ENCODE measurements at places on chromosomes 3 and 15. TPM values are rescaled to one million over a fixed set of nuclear protein-coding genes. Genes with fewer than 3 reads are reported as not detected.
A peak's percentile ranks its signal among the peaks of the same experiment; 100 is the strongest.

GRCh38 chr3:197007953-197008352, 21.7 kb downstream of the MELTF start:
- H3K4me1 ChIP-seq = peaks cover 6% of the 10 kb centered on the region
- DNase-seq = no peak
- no peaks in the 10 kb centered on the region for H3K27me3 ChIP-seq
- no peak overlapping the region for H3K27ac ChIP-seq

DNA sequence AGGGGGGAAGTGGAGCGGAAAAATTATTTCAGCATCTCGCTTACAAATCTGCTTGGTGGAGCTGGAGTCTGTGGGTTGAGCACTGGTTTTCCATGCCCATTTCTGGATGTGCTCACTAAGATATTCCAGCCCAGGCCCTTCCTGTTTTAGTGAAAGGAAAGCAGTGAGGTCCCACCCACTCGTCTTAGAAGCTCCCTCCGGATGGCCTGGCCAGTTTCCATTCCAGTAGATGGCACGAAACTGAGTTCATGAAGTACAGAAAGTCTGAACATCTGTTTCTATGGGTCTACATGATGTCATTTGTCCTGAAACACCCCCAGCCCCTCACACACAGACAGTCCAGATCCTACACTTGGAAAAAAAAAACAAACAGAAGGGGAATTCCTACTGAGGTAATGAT, 31.9 kb upstream of the THSD4 start:
- no peak overlapping the region for H3K4me3 ChIP-seq
- no peaks in the 10 kb centered on the region for H3K36me3 ChIP-seq
- H3K4me1 ChIP-seq = no peaks in the 10 kb centered on the region
- DNase-seq = no peak

DNA sequence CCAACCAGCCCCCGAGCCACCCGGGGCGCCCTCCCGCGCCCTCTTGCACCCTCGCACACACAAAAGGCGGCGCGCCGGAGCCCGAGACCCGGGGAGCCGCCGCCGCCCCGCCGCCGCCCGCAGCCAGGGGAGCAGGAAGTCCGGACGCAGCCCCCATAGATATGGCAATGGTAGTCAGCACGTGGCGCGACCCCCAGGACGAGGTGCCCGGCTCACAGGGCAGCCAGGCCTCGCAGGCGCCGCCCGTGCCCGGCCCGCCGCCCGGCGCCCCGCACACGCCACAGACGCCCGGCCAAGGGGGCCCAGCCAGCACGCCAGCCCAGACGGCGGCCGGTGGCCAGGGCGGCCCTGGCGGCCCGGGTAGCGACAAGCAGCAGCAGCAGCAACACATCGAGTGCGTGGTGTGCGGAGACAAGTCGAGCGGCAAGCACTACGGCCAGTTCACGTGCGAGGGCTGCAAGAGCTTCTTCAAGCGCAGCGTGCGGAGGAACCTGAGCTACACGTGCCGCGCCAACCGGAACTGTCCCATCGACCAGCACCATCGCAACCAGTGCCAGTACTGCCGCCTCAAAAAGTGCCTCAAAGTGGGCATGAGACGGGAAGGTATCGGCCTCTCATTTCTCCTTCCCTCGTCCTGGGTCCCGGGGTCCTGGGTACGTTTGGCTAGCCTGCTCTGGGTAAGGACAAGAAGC, 1.6 kb downstream of the NR2F2 start:
- peaks cover 3% of the 10 kb centered on the region for H3K36me3 ChIP-seq
- DNase-seq = no peak
- no peak overlapping the region for H3K27ac ChIP-seq
- peak overlapping the region; percentile 35 for H3K4me3 ChIP-seq
- H3K27me3 ChIP-seq = peaks cover 81% of the 10 kb centered on the region
- peaks cover 14% of the 10 kb centered on the region for H3K4me1 ChIP-seq

- no peak overlapping the region for H3K4me3 ChIP-seq
- no peak for DNase-seq
- no peaks in the 10 kb centered on the region for H3K36me3 ChIP-seq
Measured at GRCh38 chr3:143155756-143156155, 36.2 kb downstream of the CHST2 start.

GRCh38 chr3:32120471-32120870, 14.1 kb downstream of the GPD1L start:
- DNase-seq = no peak
- peaks cover 29% of the 10 kb centered on the region for H3K4me1 ChIP-seq
- H3K27me3 ChIP-seq = no peaks in the 10 kb centered on the region
- no peak overlapping the region for H3K27ac ChIP-seq
- H3K4me3 ChIP-seq = no peak overlapping the region

GRCh38 chr3:183261151-183261724, 8.2 kb downstream of the B3GNT5 start:
- peaks cover 2% of the 10 kb centered on the region for H3K27me3 ChIP-seq
- no peak for DNase-seq
- H3K4me3 ChIP-seq = no peak overlapping the region
- no peak overlapping the region for H3K27ac ChIP-seq
- H3K36me3 ChIP-seq = peaks cover 35% of the 10 kb centered on the region

GRCh38 chr15:94620632-94621031, 389.3 kb downstream of the MCTP2 start:
- DNase-seq = no peak
- no peak overlapping the region for H3K27ac ChIP-seq
- H3K27me3 ChIP-seq = peaks cover 11% of the 10 kb centered on the region
- H3K4me1 ChIP-seq = no peaks in the 10 kb centered on the region

DNA sequence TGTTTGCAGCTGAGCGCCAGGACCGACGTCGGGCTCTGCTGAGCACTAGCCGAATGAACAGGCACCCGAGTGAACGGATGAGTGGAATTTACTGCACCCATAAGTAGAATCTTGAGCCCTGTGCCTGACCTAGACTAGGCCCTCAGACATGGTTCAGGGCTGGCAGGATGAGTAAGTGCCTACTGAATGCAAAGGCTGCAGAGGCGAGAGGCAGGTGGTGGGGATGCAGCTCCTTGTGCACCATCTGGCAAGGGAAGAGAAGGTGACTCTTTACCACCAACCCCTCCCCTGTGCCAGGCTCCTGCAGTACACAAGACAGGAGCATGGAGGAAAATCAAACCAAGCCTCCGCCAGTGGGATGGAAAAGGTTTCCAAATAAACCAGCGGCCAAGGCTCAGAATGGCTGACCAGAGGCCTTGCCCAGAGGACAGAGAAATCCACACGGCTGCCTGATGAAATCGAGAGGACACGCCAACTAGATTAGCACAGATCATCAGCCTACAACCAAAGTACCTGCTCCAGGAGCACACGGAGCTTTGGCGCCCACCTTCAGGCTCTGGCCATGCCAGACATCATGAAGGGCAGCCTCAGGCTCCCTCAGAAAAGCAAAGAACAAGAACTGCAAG, 141.7 kb upstream of the IQSEC1 start:
- no peak for DNase-seq
- H3K4me1 ChIP-seq = no peaks in the 10 kb centered on the region
- H3K4me3 ChIP-seq = no peak overlapping the region
- H3K27ac ChIP-seq = no peak overlapping the region

- no peaks in the 10 kb centered on the region for H3K36me3 ChIP-seq
Measured at GRCh38 chr15:63178034-63178433, 11.4 kb upstream of the RAB8B start.

The CHRM5 gene
- not detected for total RNA-seq

The TIPIN gene
- total RNA-seq = 50.1 TPM

The C2CD4A gene
- 1.0 TPM for total RNA-seq

The TMPRSS7 gene
- not detected for total RNA-seq

The DUOXA1 gene
- total RNA-seq = not detected

The TYRO3 gene
- 0.67 TPM for total RNA-seq

The PRKCD gene
- 21.5 TPM for total RNA-seq
